Upper lobe of right lung (tissue), 1 donor: ENCODE measurements at places on chromosomes 11 and 22. TPM values are rescaled to one million over a fixed set of nuclear protein-coding genes. Genes with fewer than 3 reads are reported as not detected.

Gene ANO9
- total RNA-seq, result 22.4 TPM

Gene MYH9
- total RNA-seq, result 842 TPM

Gene ZNF202
- 9.6 TPM for total RNA-seq

Gene CPT1A
- 76.4 TPM for total RNA-seq

Gene EFCAB6
- total RNA-seq, result 3.6 TPM

DNA sequence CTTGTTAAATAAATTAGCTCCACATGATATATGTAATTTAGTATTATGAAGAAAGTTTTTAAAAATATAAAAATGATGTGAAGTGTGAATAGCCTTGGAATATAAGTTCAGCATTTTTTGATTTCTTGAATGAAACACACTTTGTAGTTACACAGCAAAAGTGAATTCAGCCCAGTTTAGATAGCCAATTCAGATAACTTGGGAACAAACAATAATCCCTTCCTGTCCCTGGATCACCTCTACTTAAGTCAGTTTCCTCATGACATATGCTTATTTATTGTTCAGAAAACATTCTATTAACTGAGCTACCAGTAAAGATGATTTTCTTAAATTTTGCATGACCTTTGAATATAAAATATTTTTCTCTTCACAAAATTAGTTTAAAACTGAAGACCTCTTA is 107.4 kb downstream of the PGR start:
- DNase-seq, result no peak

- DNase-seq, result no peak
Measured at GRCh38 chr11:40797981-40798380, 661.5 kb downstream of the LRRC4C start.

GRCh38 chr11:113001709-113002108 is 40.5 kb downstream of the NCAM1 start:
- DNase-seq, result no peak

- DNase-seq, result peak; percentile 70
Measured at GRCh38 chr11:62832336-62833234, at the start of gene TEX54. TEX54 (minus strand) TSS chr11:62832841.

DNA sequence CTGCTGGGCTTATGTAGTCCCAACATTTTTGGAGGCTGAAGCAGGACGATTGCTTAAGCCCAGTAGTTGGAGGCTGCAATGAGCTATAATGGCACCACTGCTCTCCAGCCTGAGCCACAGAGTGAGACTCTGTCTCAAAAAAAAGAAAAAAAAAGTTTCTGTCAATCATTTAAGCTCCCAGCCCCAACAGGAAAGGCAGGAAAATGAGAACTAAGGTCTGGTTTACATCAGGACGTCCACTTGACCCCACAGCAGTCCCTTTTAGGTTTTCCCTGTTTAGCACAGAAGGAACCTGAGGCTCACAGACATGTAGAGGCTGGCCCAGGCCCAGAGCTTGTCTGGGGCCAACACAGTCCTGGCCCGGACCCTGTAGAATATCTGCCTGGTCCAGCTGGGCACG is 9.2 kb upstream of the TTLL1 start:
- no peak for DNase-seq

GRCh38 chr11:119739021-119739703 is 10.2 kb upstream of the NECTIN1 start:
- no peak for DNase-seq

- DNase-seq, result no peak
Measured at GRCh38 chr11:6482441-6482840, 1.1 kb downstream of the TIMM10B start.

- no peak for DNase-seq
Measured at GRCh38 chr22:31579835-31580242, 82.2 kb downstream of the PISD start.

GRCh38 chr11:11996321-11997048 is 11.9 kb downstream of the DKK3 start:
- DNase-seq, result no peak

- no peak for DNase-seq
Measured at GRCh38 chr22:36644333-36644757, 59.2 kb downstream of the CACNG2 start.

- DNase-seq, result peak; percentile 74
Measured at GRCh38 chr22:19687561-19688300, 26.6 kb upstream of the SEPTIN5 start.

- no peak for DNase-seq
Measured at GRCh38 chr22:32206774-32207758, 2.2 kb upstream of the RFPL2 start.

DNA sequence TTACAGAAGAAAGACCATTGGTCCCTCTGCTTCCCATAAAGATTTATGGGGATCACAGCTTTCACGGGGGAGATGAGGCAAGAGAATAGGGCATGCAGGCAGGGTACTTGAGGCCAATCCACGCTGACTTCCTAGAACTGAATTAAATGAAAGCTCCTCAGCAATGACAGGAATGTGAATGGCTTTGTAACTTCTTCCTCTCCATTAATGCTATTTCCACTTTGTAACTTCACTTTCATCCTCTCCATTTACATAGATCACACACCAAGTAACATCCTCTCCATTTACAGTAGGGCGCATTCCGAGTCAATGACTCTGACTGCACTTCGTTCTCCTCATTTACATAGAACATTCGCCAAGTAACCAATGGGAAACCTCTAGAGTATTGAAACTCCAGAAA is 89.8 kb downstream of the PIWIL4 start:
- no peak for DNase-seq

DNA sequence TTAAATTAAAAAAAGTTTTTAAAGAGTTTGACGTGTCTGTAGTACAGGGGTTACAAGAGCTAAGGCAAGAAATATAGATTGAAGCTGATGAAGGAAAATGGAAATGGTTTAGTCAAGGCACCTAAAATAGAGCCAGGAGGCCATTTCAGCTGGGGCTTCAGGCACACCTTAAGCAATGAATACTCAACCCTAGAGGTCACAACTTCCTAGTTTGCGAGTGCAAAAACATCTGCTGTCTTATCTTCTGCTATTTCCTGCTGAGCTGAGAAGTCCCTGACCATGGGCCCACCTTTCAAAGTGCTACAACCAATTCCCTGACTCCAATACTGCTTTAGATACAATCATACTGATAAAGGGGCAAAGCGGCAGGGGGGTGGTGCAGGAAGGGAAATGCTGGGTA is 87.4 kb downstream of the DLG2 start:
- no peak for DNase-seq

DNA sequence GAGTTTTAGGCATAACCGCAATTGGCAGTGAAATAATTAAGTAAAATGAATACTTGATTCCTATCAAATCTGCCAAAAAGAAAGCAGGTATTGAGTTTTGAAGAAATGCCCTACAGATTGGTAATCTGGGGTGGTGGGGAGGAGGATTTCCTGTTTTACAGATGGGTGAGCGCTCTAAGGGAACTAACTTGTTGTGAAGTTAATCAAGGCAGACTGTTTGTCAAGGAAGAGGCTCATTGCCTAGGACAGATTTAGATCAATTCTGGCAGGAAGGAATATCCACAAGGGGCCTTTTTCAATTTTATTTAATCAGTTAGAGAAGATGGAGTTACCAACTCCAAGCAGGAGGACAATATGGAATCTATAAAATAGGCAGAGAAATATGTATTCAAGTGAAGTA is 271.5 kb upstream of the CCDC90B start:
- DNase-seq, result no peak
